Urinary bladder (tissue), 4 donors: ENCODE measurements at places on chromosomes 2 and 18. TPM values are rescaled to one million over a fixed set of nuclear protein-coding genes. Genes with fewer than 3 reads are reported as not detected.

DNA sequence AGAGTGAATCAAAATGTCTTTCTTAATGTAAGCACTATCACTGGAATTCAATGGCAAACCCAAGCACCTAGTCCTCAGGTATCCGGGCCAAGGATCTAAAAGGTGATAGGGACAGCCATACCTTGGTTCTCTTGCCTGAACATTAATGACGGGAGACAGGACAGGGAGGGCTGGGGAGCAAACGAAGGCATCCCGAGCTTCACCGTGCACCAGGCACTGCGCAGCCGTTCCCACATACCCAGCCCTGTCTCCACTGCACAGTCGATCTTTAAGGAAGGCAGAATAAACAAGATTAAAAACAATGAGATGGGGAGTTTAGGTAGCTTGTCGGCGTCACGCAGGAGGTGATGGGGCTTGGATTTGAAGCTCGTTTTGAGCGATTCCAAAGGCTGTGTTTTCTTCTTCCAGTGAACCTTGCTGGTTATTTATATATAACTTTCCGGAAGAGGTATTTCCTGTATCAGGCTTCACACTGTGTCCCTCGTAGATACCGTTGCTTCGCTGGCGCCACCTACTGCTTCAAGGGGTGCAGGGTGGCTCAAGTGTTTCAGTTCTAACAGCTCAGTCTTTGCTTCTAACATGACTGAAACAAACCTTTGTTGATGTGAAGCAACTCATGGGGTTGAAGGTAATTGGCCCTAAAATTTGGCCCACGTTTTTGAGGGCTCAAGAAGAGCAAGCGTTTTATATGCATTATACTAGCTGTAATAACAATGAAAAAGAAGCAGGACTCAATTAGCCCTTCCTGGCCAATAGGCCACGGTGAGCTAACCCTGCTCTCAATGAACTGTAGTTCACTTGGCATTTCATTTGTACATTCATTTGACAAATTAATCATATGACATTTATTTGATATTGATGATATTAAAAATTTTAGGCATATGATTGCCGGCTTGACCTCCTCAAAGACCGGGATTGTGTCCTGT lies 77.4 kb downstream of the DCDC2C start:
- DNase-seq, result peak; percentile 42

DNA sequence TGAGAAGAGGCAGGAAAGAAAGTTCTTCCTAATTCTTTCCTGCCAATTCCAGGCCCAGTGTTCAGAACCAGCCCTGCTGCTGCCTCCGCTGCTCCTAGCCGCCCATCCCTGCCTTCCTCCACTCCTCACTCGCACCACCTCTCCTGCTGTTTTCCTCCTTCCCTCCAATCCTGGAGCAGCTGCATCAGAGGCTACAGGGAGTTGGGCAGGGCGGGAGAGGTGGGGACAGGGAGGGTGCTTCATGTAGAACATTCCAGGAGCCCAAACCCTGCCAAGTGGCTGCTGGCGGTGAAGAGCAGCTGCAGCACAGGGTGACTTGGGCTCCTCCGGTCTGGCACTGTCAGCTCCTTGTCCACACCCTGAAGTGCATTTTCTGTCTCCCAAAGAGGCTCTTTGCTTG lies 176.3 kb downstream of the TNS1 start:
- DNase-seq, result no peak

DNA sequence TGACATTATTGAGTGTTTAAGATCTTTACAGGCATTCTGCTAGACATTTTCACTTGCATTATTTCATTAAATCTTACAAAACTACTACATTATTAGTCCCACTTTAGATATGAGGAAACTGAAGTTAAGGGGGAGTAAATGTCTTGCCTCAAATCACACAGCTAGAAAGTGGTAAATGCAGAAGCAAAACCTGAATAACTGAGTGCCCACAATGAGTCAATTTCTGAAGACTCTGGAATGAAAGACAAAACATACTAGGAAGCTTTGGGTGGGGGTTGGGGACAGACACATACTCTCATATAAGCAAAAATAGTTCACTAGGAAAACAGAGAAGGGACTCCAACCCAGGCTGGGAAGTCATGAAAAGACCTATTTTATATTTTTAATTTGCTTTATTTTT lies 214.4 kb upstream of the LRATD1 start:
- no peak for DNase-seq

TMEFF2 gene
- polyA plus RNA-seq, result 3.5 TPM

SKOR2 gene
- polyA plus RNA-seq, result not detected

SOWAHC gene
- polyA plus RNA-seq, result 13.9 TPM

DNA sequence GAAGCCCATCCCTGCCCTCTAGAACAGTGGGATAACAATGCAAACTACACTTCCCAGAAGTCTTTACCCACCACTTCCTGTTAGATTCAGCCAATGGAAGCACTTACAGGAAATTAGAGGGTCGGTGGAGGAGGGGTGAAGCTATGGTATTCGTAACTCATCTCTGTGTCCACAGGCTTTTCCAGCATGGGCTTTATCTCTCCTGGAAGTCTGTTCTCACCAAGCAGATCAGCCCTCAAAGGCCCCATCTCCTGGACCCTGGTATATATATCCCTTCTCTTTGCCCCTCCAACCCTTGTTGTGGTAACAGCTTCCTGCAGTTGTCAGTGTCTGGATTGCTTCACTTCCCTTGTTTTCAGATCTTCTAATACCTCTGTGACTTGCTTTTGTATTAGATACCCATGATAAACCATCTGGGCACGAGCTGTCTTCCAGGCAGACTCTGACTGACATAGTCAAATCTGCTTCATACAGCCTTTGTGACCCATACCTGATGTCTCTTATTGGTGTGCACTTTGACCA lies 475.0 kb upstream of the POU3F3 start:
- peak; percentile 43 for DNase-seq
